Forelimb muscle (tissue), 1 donor: ENCODE measurements at places on chromosomes 11 and 22.

DNA sequence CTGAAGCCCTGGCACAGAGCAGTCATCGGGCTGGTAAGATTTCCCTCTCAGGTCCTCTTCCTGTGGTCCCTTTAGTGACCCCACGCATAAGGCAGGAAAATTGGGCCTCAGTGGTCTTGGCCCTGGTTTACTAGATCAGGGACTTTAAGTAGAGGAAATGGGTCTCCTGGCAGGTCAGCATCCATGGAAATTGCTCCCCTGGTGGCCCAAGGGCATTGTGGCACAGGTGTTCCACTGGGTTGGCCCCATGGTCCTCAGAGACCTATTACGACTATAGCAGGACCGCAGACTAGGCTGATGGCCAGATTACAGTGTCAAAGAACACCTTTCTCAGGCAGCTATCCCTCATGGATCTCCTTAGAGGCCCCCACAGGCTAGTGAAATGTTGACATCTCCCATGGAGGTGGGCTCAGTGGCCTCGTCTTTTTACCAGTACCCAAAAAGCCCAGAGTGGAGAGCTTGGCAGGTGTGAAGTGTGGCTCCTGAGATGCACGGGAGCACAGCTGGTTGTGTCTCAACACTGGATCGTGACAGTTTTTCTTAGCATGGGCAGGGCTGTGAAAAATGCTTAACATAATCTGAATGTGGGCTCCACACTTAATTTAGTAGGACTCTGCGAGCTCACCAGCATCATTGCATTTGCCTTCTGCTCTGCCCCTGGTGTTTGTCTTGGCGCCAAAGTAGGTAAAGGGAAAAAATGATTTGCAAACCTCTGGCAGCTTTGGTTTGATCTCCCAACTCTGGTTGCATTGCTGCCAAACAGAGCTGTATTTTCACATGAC, 74.2 kb downstream of the ZBTB16 start:
- DNase-seq = no peak

GRCh38 chr11:100681064-100681502, 6.0 kb upstream of the ARHGAP42 start:
- no peak for DNase-seq

- DNase-seq = no peak
Measured at GRCh38 chr22:19969141-19969928, 27.7 kb upstream of the TXNRD2 start.

GRCh38 chr11:70210051-70210501, 7.0 kb downstream of the FADD start:
- no peak for DNase-seq

- DNase-seq = no peak
Measured at GRCh38 chr22:50473088-50473487, 1.7 kb downstream of the SBF1 start.

DNA sequence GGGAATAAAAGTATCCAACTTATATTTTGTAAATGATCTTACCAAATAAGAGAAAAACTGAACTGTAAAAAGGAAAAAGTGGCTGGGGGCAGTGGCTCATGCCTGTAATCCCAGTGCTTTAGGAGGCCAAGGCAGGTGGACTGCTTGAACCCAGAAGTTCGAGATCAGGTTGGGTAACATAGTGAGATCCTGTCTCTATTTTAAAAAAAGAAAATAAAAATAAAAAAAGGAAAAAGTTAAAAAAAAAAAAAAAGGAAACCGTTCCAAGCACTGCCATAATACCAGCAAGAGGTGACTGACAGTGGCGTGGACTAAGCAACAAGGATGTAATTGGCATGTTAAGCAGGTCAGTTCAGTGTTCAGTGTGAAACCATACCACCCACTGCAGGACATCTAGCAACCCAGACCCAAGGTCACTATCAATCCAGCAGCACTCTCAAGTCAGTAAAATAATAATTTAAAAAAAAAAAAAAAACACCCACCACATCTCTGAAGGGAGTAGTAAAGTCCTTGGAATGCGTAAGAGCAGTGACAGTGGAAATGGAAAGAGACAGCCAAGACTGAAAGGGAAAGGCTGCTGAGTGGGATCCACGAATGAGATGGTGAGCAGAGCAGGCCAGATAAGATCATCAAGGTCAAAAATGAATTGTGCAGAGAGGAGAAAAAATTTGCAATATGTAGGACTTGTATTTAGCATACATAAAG, 43.6 kb downstream of the MAPK1 start:
- DNase-seq = no peak

DNA sequence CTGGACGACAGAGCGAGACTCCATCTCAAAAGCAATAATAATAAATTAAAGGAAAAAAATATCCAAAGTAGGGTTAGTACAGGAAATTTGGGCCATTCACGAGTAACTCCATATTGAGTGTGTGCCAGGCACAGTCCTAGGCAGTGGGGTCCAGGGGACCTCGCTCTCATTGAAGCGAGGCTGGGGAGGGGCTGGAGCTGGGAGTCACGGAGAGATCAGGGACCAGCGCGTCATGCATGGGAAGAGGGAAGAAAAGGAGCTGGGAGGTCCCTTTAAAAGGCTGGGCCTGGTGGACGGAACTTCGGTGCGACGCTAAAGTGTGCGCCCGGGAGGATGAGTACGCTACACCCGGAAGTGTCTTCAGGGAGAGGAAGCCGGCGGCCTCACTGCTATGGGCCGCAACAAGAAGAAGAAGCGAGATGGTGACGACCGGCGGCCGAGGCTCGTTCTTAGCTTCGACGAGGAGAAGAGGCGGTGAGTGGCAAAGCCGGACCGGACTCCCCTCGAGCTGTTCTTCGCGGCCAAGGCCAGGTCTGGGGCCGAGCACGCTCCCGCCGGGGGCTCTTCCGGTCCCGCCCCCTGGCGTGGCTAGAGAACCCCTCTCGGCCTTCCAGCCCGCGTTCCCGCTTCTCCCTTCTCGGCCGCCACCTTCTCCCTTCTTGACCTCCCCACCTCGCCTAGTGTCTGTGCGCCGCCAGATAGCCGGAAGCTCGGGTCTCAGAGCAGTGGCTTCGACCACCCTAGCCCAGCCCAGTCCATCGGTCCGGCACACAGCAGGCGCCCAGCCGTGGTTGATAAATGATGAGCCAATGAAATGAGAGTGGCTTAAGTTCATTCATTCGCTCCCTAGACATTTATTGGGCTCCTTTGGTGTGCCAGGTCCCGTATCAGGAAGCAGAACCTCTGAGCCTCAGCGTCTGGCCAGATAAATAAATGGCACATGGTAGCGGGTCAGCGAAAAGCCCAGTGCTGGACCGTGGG, at the start of gene NOL12:
Gene NOL12 (plus strand): TSS at position 342 of the 981 bp plus-strand sequence. CDS start 50 bp downstream, at position 392.
- peak; percentile 76 for DNase-seq

DNA sequence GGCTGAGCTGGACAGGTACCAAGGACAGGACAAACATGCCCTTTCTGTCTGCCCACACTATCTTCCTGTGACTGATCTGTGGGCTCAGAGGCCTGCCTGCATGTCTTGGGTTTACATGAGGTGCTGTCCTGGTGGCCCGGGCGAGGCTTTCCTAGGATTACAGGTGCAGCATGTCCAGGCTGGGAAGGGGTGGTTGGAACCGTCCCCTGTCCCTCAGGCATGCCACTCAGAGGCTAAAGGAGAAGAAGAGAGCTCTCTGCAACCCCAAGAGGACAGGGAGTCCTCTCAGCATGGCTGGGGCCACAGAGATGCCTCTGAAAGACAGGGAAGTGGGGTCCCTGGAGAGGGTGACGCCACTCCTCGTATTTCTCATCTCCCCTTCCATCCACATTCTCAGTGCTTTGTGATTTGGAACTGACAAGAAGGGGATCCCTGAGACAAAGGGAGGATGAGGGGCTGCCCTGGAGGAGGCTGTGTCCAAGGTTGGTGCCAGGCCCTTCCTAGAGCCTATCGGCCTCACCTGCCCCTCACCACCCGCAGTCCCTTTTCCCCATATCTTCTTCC, 64.6 kb upstream of the LMO1 start:
- no peak for DNase-seq

DNA sequence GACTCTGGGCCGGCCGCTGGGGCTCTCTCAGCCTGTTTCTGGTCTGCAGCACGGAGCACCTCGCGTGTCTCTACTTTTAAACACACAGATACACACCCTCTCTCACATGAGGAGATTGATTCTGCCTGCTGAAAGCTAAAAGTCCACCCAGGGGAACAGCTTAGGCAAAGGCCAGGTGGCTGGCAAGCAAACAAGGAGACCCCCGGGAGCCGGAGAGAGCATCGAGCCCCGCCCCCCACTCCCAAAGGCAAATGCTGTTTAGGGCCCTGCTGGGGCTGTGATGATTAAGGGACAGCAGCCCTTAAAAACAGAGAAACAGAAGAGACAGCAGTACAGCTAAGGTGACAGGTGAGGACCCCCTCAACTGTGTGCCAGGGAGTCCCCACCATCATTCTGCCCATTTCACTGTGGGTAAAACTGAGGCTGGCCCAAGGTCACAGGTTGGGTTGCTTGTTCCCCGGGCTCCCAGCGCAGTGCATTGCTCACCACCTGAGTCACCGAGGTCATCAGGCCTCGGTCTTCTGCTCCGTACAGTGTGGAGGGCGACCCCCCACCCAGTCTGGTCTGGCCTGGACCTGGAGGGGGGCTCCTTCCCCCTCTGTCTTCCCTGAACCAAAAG, 6.8 kb downstream of the CABP7 start:
- DNase-seq = no peak

- no peak for DNase-seq
Measured at GRCh38 chr11:390175-390574, 3.8 kb upstream of the PKP3 start.

DNA sequence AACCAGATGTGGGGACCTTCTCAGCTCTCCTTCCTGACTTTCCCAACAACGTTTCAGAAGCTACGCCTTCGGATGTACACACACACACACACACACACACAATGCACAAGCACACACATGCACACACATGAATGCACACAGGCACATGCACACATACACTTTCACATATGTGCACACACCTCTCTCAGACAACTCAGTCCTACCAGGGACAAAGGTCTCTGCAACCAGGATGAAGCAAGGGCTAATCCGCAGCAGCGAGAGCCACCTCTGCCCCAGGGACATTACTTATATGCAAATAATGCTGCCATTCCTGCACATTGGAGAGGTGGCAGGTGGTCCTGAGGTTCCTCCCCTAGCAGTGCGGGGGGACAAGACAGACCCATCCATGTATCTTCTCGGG, 27.4 kb upstream of the LINC01488 start:
- no peak for DNase-seq

GRCh38 chr22:37088108-37088605, 21.4 kb downstream of the TMPRSS6 start:
- DNase-seq = no peak

DNA sequence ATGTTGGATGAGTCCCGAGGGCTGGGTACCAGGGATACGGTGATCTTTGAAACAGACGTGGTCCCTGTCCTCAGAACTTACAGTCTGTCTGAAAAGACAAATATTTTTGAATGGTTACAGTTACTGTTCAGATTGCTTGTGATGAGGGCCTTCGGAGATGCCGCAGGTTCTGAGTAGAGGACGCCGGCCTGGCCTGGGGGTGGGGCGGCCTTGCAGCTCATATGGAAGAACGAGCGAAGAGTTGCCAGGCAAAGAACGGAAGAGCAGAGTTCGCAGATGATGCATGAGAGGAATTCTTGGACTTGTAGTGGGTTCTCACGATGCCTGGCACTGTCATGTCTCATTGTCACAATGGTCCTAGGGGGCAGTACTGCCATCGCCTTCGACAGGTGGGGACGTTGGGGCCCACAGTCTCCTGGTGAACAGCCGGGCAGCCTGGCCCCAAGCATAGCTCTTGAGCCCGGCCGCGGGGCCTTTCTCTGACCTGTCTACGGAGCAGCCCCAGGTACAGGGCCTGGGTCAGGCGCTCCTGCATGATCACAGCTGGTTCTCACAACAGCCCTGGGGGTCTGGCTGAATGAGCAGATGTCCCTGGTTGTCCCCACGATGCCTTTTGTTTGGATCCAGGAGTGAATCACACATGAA, 60.9 kb upstream of the PARVG start:
- no peak for DNase-seq

GRCh38 chr11:76376746-76377558, 4.0 kb downstream of the THAP12 start:
- no peak for DNase-seq

GRCh38 chr22:33006220-33006954, 51.8 kb downstream of the SYN3 start:
- no peak for DNase-seq

GRCh38 chr22:30868663-30869385, 99.8 kb downstream of the MORC2 start:
- DNase-seq = no peak

DNA sequence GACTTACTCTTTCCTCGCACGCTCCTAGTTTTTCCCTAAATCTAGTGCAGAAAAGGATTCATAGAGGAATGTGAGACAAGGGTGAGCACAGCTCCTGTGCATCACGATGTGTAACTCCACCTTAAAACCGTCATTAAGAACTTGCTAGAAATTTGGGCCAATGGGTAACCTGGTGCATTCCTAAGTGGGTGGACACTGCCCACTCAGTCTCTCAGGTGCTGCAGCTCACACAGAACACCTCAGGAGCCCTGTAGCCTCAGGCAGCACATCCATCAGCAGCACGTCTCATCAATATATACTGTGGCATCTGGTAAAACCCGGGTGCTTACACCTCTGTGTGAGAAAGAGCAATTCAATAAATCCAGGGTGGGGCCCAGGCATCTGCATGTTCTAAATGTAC, 12.4 kb downstream of the POU2AF3 start:
- DNase-seq = no peak

GRCh38 chr11:56841210-56841810, 92.8 kb upstream of the OR9G4 start:
- peak; percentile 26 for DNase-seq

DNA sequence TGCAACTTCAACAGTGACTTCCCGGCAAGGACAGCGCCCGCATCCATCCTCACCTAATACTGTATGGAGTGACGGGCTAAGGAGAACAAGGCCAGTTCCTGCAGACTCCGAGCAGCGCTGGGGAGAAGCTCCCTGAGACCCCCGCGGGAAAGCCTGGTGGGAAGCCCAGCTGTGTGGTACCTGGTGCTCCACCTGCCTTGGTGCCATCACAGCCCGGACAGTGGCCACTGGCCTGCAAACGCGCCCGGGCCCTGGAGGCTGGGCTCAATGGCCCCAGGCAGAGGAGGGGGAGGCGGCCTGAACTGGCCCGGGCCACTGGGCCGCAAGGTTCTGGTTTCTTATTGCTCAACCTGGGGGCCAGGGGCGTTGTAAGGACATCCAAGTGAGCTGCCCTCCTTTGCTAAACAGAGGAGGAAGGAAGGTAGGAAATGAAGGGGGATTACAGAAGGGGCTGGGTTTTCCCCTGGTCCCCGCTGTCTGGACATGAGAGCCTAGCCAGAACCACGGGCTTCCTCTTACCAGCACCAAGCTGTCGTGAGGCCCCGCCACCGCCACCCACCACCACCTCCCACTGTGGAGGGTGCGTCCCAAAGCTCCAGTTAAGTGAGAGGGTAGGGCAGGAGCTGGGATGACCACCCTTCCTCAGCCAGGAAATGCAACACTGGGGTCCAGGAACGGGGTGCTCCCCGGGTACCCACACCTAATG, 8.5 kb upstream of the CDC42BPG start:
- DNase-seq = no peak

GRCh38 chr11:57111619-57112018, 70.1 kb upstream of the LRRC55 start:
- no peak for DNase-seq
